ENCODE measurements at places on chromosomes 5 and 9.

GRCh38 chr5:165209101-165209727 lies 1703.8 kb downstream of the MAT2B start:
- no peak for DNase-seq

DNA sequence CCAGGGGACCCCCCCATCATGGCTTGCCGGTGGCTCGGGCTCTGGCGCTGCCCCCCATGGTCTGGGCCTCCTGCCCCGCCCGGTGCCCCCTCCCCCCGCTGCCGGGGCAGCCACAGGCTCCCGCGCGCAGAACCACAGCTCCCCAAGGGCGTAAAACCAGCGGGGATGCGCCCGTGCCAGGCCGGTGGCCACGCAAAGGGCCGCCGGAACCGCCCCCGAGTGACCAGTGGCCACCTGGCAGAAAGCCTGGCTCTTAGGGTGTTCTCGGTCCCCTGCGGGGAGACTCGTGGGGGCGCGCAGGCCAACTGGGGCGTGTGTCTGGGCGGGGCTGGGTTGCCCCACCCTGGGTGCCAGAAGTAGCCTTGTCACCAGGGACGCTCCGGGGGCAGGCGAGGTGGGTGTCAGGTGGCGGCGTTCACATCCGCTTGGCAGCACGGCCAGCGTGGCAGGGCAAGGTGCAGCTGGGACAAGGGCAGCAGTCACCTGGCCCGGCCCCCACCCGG lies 515 bp upstream of the AGPAT2 start:
- no peak for DNase-seq

- DNase-seq: no peak
Measured at GRCh38 chr9:127905004-127905728, 5.8 kb upstream of the ST6GALNAC6 start.

GRCh38 chr5:109247986-109248385 lies 161.8 kb downstream of the PJA2 start:
- DNase-seq: no peak

DNA sequence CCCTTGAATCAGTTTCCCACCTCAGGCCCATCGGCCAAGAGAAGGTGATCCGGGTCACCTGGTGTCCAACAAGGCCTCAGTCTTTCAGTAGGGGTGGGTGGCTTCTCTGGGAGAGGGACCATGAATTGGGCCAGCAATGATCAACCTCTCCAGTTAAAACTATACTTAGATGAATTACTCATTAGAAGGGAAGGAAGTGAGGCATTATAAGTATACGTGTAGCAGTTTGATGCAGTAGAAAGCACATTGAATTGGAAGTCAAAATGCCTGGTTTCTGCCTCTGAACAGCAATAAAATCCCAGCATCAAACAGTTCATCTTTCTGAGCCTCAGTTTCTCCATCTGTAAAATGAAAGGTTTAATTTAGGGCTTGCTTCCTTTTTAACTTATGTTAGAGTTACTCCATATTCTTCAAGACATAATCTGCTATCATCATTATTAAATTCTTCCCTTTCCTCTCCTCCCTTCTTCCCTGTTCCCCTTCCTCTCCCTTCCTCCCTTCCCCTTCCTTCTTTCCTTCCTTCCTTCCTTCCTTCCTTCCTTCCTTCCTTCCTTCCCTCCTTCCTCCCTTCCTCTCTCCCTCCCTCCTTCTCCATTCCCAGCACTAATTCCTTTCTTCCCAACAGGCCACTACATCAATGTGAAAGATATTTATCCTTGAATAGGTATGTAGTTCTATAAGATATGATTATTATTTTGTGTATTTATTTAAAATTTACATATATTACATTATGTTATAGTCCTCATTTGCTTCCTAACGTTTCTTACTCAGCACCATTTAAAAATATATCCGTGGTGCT lies 18.6 kb upstream of the TMEM174 start:
- DNase-seq: no peak

GRCh38 chr5:132233811-132234683 lies 6.4 kb upstream of the P4HA2 start:
- no peak for DNase-seq

DNA sequence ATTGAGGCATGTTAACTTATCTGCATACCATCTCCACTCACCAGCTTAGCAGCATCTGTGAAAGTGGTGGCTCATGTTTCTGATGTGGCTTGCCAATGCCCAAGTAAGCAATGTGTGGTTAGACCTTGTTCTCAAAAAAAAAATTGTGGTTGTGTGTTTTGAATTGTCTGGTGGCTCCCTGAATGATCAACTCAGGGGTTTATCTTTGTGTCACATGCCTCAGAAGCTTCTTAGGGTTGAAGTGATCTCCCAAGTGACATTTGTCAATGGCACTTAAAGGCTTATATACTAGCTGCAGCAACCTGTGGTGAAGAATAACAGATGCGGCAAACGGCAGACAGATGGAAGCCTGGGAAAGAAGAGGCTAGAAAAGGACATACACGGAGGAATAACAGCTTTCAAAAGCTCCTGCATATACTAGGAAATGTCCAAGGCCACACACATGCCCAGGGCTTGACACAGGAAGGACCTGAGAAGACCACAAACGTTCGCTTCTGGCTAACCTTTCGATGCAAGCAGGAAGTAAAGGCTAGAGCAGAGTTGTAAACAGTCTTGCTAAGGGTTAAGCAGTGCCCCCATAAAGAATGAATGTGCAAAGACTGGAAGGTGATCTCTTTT lies 42.2 kb upstream of the FSD1L start:
- DNase-seq: no peak

DNA sequence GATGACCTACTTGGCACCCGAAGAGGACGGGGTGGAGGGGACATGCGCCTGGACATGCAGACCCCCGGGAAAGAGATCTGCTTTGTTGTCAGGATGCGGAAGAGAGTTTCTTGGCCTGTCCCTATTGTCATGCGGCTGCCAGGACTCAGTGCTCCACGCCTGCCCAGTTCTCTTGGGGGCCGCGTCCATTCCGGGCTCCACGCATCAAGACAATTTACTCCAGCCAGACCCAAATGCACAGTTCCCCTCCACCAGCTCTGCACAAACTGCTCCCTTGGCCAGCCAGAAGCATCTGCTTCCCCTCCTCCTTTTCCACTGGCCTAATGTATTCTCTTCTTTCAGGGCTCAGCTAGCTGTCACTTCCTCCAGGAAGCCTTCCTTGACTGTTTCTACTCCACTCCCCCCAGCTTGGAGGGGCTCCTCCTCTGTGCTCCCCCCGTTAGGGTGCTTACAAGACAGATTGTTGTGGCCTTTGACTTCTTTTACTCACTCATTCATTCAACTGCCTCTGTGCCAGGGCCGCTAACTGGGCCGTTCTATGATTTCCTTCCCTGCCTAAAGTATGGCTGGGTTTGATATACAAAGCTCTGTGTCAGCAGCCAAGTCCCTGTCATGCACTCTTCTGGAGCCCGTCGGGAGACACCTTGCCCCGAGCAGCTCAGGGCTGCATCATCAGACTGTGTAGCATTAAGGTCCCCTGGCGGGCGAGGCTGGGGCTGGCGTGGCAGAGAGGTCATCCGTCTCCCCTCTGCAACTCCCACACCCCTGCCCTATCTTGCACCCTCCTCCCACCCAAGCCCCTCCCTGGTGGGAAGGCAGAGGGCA lies 6.6 kb downstream of the FIBCD1 start:
- DNase-seq: no peak

DNA sequence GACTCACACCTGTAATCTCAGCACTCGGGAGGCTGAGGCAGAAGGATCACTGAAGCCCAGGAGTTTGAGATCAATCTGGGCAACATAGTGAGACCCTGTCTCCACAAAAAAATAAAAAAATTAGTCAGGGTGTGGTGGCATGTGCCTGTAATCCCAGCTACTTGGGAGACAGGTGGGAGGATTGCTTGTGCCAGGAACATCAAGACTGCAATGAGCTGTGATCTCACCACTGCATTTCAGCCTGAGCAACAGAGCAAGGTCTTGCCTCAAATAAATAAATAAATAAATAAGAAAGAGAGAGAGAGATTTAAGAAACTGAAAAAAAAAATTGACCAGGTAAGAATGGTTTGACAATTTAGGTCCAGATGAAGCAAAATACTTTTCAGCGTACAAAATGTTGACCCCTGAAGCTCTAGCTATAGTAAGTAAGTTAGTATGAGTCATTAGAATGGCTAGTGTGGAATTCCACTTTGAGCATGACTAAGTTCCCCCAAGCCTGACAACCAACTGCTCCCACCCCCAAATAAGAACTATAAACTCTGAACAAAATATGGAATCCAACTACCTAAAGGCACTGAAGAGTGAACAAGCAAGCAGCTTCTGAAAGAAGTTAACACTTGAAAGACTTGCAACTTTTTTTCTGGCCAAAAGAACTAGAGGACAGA lies 217.8 kb upstream of the TLE4 start:
- no peak for DNase-seq

DNA sequence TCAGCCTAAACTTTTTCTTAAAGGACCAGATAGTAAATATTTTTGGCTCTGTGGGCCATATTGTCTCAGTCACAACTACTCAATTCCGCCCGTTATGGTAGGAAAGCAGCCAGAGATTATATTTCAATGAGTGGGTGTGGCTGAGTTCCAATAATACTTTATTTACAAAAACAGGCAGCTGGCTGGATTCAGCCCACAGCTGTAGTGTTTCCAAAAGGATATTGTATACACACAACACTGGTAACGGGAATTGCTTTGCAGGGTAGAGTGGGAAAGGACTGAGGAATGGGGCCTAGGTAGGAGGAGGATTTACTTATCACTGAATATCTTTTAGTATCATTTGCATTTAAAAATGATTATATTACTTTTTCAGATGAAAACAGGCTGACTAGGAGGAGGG lies 21.0 kb downstream of the GCNT4 start:
- DNase-seq: no peak

DNA sequence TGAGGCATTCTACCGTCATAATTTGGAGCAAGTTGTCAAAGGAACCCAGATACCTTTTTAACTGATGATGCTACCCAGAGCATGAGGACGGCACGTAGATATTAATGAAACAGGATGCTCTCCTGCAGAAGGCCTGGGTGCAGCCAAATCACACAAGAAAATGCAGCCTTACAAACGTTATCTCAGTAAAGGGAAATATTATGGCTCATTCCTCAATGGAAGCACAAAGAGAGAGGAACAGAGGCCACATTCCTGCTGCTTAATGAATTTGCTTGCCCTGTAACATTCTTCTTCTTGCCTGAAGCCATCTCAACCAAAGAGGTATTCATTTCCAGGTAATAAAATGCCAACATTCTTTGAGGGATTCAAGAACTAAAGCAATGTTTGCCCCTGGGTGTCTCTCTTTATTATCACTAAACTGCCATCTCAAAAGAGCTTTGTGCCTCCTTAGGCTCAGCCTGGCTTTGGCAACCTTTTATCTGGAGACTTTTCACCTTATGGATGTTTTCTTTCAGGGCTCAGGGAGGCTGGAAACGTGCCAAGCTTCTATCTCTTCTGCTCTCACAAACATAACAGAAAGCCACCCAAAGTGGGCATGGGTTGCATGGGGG lies 92.9 kb downstream of the TNC start:
- DNase-seq: no peak

DNA sequence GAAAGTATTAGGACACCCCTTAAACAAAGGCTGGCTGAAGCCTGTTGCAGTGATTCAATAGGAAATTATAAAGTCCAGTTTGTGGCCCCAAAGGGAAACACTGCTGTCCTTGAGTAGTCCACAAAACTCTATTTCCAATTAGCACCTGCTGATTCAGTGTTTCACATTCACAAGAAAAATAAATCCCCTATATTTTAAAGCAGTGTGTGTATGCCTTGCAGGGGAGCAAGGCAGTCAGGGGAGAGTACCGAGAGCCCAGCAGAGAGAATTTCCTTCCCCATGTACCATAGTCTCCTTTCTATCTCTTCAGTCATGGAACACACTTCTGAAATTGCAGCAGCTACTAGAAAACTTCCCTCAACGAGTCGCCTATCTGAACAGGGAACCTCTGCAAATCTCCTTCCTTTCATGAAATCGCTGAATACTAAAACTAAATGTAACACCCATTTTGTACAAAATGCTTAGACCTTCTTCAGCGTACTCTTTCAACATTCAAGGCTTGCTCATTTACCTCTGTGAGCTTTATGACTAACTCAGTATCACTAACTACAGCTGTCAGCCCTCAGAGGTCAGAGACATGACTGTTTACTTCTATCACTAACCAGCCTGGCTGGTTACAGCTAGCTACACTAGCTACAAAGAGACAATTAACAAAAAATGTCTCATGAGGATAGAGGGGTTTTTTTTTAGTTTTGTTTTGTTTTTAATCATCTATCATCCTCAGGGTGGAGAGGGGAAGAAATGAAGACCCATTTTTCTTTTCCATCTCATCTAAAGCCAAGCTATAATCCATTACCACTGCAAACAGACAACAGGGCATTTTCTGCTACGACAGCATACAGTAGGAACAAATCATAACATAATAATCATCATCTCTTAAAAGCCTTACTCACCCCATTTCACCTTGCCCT lies 188.7 kb downstream of the EBF1 start:
- no peak for DNase-seq

GRCh38 chr9:76373173-76373783 lies 20.9 kb downstream of the RFK start:
- DNase-seq: no peak

- peak; percentile 87 for DNase-seq
Measured at GRCh38 chr5:137155261-137156000, 343.7 kb downstream of the SPOCK1 start.

DNA sequence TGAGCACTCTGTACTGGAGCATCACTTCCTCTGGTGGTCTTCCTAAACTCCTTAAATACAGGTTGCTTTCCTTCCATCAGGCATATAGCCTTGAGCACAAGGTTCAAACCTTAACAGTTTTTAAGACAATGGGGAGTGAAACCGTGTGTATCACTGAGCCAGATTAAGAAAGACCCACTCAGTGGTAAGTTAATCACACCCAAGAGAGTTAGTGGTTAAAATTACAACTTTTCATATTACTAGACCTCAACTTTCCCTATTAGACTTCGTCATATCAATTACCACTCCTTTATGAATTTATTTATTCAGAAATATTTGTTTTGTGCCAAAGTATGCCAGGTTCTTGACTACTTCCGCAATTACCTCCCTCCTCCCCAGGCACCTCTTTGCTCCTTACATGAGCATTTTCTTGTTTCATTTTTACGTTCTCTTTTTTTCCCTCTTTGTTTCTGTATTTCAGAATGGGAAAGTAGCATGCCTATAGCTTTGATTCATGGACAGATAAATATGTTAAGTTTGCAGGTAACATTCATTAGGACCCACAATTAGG lies 351.0 kb downstream of the KIAA0825 start:
- DNase-seq: no peak

DNA sequence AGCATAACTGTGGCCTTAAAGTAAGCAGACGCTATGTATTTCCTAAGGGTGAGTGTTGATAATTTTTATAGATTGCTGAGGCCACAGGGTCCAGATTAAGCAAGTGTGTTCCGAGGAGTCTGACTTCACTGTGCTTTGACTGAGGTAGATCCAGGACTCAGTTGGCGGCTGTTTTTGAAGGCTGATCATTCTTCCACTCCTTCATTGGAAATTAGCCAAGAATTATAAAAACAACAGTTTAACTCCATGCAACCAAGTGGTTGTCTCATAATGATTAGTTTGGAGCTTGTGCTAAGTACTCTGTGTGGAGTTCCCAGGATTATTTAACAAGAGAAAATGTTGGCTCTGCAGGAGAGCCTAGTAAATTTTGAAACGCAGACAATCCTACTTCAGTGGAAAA lies 19.1 kb downstream of the IQGAP2 start:
- DNase-seq: no peak

- no peak for DNase-seq
Measured at GRCh38 chr5:68021227-68021626, 194.3 kb upstream of the PIK3R1 start.
